ENCODE measurements at places on chromosomes 5 and 9.
A peak's percentile ranks its signal among the peaks of the same experiment; 100 is the strongest.

DNA sequence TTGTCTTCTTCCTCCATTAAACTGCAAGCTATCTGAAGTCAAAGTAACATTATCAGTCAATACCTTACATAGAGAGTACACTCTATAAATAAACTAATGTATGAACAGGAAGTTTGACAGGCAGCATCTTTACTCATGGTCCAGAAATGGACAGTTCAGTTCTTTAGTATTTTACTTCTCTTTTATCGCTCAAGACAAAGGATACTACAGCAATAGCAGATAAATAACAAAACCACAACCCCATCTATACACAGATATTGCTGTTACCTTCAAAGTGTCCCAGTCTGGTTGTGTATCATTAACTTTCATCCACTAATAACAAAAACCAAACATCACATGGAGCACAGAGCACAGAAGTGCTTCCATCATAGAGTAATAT lies 46.4 kb downstream of the SEMA5A start:
- DNase-seq = no peak

- no peak for DNase-seq
Measured at GRCh38 chr9:92726971-92727715, 37.5 kb downstream of the BICD2 start.

DNA sequence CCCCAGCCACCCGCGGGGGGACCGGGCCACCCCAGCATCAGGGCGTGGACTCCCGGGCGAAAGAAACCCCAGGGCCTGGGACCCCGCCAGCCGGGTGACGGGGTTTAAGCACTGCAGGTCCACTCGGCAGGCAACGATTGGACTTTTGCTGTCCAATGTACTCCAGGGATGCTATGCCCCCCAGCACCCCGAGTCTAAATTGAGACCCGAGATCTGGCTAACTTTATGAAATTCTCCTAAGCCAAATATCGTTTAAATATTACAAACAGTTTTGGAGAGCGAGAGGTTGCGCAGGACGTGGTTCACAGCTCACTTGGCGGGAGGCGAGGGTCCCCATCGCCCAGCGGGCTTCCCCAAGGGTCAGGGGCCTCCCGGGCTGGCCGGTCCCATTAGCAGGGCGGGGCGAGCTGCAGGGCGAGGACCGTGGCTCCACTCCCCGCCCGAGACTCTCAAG lies 384 bp upstream of the MRPS2 start:
- DNase-seq = peak; percentile 58

GRCh38 chr9:125861405-125862058 lies 114.4 kb downstream of the PBX3 start:
- no peak for DNase-seq

DNA sequence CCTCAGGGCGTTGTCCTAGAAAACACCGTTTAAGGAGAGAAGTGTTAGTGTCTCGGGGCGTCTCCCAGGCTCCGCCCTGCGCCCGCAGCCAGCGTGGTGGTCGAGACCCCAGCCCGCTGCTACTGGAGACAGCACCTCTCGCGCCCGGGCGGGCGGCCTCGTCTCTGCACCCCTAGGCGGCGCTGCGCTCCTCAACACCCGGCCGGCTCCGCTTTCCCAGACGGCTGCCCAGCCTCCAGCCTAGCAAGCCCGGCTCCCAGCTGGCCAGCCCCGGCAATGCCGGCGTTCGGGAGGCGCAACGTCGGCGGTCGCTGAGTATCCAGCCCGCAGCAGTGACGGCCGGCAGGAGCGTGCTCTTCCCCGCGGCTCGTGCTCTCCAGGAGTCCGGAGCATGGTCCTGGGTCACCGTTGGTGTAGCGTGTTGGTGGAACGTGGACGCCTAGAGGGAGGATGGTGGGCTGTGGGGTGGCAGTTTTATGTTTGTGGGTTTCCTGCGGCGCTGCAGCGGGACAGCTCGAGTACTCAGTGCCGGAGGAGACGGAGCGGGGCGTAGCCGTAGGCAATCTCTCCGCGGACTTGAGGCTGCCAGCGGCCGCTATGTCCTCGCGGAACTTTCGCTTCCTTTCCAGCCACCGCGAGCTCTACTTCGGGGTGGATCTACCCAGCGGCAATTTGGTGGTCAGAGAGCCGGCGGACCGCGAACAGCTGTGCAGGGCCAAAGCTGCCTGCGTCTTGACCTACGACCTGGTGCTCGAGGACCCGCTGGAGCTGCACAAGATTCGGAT lies 536 bp downstream of the PCDHAC1 start:
- DNase-seq = peak; percentile 31

DNA sequence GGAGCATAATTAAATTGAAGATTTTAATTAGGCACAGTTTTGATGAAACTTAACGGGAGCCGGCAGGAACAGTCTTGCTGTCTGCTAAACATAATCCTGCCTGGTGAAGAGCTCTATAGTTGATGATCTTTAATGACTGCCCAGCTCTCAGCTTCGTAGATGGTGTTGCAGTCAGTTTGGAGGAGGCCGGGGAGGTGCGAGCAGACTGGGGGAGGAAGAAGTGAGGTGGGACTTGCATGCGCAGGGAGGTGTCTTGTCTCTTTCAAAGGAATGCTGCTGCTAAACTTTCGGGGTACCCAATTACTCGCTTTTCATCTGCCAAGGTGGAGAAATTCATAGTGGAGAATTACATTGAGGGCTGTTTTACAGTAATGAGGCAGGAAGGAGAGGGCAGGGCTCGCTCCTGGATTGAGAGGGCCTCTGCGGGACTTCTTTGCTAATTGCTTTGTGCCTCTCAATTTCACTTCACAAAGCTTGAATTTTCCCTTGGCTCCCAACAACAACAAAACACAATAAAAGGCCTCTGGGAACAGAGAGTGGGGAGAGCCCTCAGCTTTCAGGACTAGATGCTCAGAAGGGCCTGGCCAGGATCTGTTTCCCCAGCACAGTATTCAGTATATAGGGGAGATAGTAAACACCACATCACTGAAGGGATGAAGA lies 257.9 kb upstream of the ADRA1B start:
- DNase-seq = no peak

GRCh38 chr9:34027845-34028574 lies 20.7 kb downstream of the UBAP2 start:
- no peak for DNase-seq

GRCh38 chr5:44935262-44935661 lies 126.5 kb downstream of the MRPS30 start:
- DNase-seq = no peak

- DNase-seq = no peak
Measured at GRCh38 chr5:156326718-156327259, at the start of gene SGCD. Gene SGCD, plus strand, starts transcription at chr5:156327164.

DNA sequence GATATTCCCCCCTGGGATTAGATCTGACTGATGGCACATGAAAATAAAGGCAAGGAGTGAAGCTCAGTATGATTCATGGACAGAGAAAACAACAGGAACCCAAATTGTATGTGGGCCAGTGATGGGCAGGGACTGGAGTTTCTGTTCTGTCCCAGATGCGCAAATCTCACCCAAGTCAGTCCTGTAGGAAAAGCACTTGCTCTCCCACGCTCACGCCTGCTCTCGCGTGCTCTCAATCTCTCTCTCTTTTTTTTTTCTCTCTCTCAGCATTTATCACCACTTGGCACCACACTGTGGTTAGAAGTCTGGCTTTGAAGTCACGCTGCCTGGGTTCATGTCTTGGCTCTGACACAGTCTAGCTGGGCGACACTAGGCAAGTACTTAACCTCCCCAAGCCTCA lies 106.5 kb upstream of the LRRTM2 start:
- no peak for DNase-seq

DNA sequence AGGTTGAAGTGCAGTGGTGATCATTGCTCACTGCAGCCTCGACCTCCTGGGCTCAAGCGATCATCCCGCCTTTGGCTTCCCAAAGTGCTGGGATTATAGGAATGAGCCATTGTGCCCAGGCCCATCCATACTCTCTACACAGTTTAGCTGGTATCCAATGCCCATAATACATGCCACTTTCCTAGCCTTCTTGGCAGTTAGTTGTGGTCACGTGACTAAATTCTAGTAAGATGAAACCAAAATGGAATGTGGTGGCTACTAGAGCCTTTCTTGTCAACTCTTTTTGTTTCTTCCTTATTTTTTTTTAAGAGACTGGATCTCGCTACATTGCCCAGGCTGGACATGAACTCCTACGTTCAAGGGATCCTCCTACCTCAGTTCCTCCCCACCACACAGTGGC lies 15.3 kb upstream of the KIF27 start:
- DNase-seq = no peak

DNA sequence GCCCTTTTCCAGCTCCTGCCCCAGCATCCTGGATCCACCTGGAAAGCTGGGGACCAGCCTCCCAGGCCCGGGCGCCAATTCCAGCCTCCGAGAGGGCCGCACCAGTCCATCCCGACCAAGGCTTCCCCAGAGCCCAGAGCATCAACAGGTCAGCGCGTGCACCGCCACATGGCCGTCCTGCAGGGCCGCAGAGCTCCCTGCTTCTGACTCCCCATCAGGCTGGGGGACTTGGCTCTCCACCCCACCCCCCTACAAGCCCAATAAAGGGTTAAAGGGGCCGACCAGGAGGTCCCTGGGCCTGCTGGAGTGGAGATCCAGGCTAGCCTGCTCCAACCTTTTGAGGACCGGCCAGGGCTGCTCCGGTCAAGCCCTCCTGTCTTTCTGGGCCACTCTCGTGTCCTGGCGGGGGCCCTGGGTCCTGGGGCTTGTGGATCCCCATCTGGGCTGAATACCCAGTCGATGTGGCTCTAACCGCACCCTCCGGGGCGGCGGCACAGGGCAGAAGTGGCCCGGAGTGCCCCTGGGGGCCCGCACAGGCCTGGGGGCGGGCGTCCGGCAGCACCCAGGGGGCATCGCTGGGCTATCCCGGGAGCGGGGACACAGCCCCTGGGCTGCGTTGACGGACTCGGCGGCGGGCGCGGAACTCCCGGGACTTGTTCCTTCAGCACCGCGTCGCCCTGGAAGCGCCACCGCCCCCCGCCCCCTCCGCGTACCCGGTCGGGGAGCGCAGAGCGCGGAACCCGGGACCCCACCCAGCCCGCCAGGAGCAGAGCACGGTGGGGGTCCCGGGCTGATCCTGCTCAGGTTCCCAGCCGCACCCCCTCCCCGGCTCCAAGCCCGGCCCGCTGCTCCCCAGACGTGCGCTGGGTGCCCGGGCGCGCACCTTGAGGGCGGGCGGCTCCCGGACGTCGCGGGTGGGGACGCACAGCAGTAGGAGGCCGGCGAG lies 590 bp downstream of the ENTPD2 start:
- no peak for DNase-seq

DNA sequence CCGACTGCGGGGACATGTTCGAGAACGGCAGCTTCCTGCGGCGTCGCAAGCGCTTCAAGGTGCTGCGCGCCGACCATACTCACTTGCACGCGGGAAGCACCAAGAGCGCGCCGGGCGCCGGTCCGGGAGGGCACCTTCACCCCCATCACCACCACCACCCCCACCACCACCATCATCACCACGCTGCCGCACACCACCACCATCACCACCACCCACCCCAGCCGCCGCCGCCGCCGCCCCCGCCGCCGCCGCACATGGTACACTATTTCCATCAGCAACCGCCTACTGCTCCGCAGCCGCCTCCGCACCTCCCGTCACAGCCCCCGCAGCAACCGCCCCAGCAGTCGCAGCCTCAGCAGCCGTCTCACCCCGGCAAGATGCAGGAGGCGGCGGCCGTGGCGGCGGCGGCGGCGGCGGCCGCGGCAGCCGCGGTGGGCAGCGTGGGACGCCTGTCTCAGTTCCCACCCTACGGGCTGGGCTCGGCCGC lies 514 bp downstream of the FOXB2 start:
- DNase-seq = no peak

DNA sequence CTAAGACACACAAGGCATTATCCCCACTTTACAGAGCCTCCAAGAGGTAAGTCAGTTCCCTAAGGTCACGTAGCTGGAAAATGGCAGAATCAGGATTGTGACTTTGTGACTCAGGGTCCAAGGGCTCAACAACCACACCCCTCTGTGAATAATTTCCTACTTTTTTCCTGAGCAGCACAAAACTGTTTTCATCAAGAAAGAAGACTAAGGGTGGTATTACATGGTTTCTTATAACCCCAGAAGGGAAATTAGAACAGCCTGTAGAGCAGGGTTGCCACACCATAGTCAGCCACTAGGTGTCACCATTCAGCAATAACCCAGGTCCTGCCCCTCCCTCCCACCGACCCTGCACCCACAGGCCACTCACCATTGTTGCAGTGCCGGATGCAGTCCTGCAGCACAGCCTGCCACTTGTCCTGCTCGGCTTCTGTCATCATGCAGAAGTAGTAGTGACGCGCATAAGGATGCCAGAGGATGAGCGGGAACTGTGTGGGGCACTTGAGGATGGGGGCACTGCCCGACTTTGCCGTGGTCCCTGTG lies 72.1 kb downstream of the LRSAM1 start:
- DNase-seq = no peak

- DNase-seq = peak; percentile 35
Measured at GRCh38 chr9:79263628-79264027, 308.1 kb upstream of the TLE4 start.

GRCh38 chr5:142544946-142545649 lies 140.8 kb downstream of the FGF1 start:
- DNase-seq = no peak

DNA sequence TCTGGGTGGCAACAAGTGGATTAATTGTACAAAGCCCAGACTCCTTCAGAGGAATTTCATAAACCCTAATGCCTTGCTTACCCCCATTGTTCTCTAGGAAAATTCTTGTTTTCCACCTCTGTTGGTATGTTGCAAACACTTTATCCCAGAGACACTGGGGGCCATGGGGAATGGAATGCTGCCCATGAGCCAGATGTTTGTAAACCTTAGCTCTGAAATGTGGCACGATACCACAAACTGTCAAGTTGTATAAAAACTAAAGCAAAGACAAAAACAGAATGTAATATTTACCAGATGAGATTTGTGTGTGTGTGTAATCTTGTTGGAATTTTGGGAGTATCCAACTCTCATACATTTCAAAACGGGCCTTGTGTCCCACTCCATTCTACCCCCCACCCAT lies 465.0 kb downstream of the EBF1 start:
- no peak for DNase-seq

DNA sequence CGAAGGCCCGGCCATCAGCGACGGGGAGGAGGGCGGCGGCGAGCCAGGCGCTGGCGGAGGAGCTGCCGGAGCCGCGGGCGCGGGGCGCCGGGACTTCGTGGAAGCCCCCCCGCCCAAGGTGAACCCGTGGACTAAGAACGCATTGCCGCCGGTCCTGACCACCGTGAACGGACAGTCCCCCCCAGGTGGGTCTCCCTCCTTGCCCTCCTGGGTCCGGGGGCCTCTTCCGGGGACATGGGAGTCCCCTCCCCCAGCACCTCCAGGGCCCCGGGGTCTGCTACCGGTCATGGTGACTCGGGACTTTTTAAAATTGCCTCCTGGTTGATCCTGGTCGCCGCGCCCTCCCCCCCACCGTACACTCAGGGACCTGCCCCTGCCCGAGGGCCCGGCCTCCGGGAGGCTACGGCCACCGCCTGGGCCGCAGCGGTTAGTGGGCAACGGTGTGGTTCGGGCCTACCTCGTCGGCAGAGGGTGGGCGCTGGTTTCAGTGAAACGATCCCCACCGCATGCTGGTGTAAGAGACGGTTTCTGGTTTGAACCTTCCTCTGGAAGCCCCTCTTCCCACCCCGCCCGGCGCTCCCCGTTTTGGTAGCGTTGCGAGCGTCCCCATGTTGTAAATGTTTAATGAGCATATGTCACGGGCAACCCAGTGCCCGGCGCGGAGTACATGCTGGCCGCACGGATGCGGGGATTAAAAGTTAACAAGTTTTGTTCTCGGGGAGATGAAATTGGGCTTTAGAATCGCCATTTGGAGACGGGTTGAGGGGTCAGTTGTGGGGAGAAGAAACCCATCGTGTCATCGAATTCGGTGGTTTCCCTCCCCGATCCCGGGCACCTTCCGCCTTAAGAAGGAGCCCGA lies 1.1 kb downstream of the LARP1 start:
- peak; percentile 33 for DNase-seq

All from H54 (cell line).